ENCODE measurements at places on chromosomes 7 and 10. TPM values are rescaled to one million over a fixed set of nuclear protein-coding genes. Genes with fewer than 3 reads are reported as not detected.

Gene MEIG1
- total RNA-seq = not detected

Gene HOXA1
- total RNA-seq = 2.5 TPM

DNA sequence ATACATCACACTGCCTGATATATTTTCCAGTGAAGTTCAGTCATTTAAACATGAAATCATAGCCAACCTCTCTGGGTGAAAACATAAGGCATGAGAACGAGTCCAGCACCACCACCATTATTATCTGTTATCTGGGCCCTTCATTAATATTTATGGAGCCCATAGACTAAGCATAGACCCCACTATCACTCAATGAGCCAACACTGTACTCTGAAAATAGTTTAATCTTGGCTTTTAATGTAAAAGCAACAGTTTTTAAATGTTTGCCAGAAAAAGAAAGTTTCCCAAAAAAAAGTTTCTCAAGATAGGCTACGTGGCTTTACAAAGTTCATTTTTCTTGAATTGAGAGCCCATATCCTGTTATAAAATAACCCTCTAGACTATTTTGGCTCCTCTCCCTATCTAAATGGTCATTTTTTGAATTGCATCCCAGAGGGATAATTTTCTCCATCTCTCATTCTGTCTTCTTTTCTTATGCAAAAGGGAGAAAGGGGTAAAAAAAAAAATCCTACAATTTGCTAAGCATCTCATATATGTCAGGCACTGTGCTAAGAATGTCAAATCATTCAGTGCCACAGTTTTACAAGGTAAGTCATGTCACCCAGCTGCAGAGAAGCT, 66.1 kb downstream of the FZD1 start:
- DNase-seq = no peak

Gene DCLRE1A
- 2.9 TPM for total RNA-seq

Gene LRIT2
- not detected for total RNA-seq

GRCh38 chr10:50501924-50502452, 121.8 kb downstream of the SGMS1 start:
- no peak for DNase-seq

GRCh38 chr10:11682267-11682683, 59.9 kb upstream of the ECHDC3 start:
- no peak for DNase-seq

Gene ITPRID1
- total RNA-seq = not detected
